ENCODE measurements at places on chromosomes 4 and X.

DNA sequence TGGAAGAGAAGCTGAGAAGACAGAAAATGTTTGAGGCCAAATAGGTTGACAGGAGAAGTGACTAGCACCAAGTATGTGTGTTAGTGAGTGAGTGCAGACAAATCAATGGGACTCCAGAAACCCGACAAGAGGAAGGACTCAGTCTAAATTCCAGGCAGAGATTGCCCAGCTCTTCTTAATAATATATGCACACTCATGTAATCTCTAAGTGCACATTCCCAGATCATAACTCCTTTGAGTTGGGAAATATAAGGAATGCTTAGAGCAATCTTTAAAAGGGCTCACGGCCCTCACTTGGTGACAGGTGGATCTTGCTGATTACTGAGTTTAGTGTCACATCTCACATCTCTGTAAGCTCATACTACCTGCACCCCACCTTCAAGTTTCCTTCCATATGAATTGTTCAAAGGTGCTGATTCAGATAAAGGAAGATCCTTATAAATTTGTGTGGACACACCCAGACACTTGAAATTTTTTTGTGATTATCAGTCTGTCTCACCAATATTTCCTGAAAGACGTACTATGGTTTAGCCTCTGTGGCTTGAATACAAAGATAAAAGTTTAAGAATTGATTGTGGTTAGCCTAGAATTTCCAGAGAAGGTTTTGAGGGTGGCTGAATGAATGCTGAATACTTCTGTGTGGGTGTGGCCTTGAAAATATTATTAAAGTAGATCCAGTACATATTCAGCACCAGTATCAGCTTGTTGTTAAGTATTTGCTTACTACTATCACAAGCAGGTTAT lies 205.1 kb upstream of the UGT8 start:
- DNase-seq, result no peak

DNA sequence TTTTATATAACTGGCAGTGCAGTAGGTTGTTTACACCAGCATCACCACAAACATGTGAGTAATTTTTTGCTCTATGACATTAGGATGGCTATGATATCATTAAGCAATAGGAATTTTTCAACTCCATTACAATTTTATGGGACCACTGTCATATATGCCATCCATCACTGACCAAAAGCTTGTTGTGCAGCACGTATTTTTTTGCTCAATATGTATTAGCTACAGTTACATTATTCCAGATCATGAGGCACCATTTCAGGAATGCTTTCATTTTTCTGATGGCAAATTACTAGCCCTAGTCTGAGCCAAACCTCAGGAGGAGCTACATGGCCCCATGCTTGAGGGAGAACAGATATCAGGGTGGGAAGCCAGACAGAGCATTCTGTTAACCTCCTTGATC lies 56.8 kb upstream of the DCLK2 start:
- DNase-seq, result no peak

GRCh38 chrX:41785685-41786084 lies 61.7 kb downstream of the GPR82 start:
- DNase-seq, result no peak

- DNase-seq, result peak; percentile 39
Observed at GRCh38 chr4:72451349-72451748, 117.7 kb downstream of the ADAMTS3 start.

- DNase-seq, result no peak
Observed at GRCh38 chrX:13050151-13050550, 5.7 kb upstream of the FAM9C start.

DNA sequence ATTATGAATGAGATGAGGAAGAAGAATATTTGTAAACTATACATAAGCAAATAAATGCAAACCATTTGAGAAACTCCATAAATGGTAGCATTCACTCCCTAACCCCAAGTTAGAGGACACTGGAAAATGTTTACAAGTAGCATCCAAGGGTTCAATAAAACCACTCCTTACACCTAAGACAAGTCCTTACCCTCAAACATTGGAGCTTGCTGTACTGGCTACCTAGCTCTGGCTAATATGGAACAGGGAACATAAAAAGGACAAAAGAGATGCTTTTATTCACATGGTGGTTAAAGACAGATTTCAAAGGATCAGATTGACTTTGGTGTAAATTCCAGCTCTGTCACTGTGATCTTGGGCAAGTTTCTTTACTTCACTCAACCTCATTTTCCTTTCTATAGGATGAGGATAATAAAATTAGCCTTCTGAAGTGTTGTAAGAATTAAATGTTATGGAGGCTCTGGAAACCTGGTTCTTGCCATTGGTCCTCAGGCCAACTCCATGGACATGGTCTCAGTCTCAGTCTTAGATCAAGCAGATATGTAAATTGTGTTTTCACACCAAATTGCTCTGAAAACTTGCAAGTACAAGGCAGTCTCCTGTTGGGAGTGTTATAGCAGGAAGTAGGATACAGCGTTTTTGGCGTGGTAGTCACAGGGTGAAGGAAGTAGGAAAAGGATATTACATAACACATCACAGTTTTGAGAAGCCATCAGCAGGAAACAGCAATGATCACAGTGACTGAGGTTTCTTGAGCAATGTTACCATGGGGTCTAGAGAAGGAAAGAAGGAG lies 3.3 kb downstream of the CXCL1 start:
- no peak for DNase-seq

GRCh38 chr4:140952717-140953116 lies 180.6 kb downstream of the RNF150 start:
- no peak for DNase-seq

GRCh38 chr4:183959319-183960045 lies 54.4 kb downstream of the STOX2 start:
- no peak for DNase-seq

DNA sequence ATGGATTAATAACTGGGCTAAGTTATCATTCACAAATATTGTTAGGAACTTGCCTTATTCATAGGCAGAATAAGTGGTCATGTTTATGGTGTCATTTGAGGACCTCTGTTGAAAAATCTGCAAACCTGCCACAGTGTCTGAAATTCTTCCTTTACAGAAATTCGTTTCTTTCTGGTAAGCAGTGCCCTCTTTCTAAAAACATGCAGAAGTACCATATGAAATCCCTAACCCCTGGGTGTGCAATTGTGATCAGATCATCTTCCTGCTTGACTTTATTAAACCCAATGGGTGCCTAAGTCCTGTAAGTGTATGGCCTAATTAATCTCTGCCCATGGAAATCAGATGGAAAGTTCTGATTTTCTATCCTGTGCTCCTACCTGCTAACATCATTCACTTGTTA lies 4.4 kb upstream of the HTATSF1 start:
- no peak for DNase-seq

DNA sequence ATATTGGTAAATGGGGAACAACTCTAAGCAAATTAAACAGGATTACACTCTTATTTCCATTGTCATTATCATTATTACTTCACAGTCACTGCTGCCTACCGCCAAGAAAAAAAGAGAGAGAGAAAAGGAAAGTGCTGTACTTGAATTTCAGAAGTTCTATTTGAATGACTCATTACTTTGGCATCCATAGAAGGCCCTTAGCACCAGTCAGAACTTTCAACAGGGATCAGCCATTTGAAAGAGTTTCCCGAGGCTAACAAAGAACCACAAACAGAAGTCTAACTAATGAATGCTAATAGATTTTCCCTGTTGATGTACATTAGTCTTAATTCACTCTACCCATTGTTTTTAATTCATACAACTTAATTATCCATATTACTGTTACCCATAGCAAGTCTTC lies 116.3 kb downstream of the SHROOM4 start:
- DNase-seq, result no peak

DNA sequence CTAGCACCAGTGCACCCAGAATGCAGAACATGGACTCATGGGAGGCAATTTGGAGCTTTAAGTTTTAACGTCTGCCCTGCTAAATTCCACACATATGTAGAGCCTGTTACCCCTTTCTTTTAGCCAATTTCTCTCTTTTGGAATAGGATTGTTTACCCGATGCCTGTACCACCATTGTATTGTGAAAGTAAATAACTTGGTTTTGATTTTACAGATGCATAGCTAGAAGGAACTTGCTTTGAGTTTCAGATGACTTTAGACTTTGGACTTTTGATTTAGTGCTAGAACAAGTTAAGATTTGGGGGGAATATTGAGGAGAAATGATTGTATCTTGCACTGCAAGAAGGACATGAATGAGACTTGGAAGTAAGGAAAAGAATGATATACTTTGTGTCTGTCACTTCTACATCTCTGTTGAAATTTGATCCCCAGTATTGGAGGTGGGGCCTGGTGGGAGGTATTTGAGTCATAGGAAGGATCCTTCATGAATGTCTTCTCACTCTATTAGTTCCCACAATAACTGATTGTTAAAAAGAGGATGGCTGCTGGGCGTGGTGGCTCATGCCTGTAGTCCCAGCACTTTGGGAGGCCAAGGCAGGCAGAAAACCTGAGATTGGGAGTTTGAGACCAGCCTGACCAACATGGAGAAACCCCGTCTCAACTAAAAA lies 794.8 kb upstream of the LCORL start:
- DNase-seq, result no peak

- no peak for DNase-seq
Observed at GRCh38 chr4:55089916-55090315, 35.5 kb downstream of the KDR start.

- DNase-seq, result no peak
Observed at GRCh38 chr4:107991945-107992630, 2.4 kb downstream of the HADH start.

GRCh38 chr4:181018472-181018871 lies 1224.7 kb upstream of the TENM3 start:
- no peak for DNase-seq

- no peak for DNase-seq
Observed at GRCh38 chrX:29478336-29479069, 736.9 kb upstream of the MAGEB2 start.

- no peak for DNase-seq
Observed at GRCh38 chr4:8010618-8011017, 71.0 kb upstream of the AFAP1 start.

GRCh38 chrX:1610166-1610565 lies 4.7 kb upstream of the ASMT start:
- DNase-seq, result no peak

DNA sequence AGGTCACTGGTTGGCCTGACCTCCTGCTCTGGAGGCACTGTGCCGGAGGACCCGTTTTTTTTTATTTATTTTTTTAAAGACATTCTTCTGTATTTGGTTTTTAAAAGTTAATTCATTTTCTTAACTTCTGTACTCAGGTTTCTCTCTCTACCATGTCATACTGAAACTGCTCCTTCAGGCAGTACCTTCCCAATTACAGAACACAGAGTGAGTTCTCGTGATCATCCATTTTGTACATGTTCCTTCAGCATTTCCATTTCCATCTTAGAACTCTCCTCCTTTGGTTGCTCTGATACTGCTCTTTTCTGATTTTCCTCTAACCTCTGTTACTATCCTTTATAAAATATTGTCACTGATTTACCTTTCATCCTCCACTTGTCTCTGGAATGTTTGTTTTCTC lies 17.9 kb downstream of the UBE2K start:
- no peak for DNase-seq

DNA sequence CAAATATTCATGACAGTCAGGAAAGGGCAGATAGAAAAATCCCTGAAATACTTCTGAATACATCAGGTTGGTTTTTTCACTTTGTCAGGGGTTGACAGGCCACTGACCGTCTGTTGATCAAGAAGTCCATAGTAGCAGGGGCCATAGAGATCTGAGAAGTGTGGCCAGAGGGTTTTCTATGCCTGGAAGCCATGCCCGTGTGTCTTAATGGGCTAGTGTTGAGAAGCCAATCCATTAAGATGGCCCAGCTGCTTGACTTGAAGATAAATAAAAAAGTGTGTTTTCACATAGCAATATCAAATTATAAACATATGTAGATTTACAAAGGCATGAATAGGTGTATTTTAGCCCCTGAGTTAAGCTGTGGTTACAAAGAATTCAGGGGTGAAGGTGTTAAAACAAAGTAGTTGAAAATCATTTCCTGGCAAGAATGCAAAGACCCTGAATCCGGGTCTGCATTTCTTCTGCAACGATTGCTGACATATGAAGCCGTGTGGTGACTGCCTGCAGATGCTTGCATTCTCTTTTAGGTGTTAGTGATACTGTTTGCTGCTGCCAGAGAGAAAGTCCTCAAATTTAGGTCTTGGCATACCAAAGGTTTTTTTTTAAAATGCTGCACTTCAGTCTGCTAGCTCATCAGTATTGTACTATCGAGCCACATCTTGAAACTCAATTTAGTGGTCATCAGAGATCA lies 9.3 kb upstream of the LIMCH1 start:
- DNase-seq, result no peak

DNA sequence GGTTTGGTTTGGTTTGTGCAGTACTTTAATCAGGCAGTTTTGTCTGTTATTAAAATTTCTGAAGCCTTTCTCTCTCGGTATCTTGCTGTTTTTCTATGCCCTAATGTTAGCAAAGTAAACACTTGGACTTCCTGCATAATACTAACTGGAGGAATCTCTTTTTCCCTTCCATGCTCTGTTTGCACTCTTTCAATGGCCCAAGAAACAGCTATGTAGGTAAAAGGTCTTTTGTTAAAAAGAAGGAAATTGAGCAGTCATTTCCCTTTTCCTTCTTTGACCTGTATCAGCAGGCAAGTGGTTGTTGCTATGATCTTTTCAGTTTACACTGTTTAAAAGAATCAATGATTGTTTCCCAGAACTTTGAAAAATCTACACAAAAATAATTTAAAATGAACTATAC lies 82.7 kb downstream of the CCSER1 start:
- DNase-seq, result no peak

GRCh38 chrX:53190363-53190960 lies 34.5 kb downstream of the KDM5C start:
- DNase-seq, result no peak

GRCh38 chr4:175271010-175271630 lies 353.0 kb downstream of the ADAM29 start:
- no peak for DNase-seq

DNA sequence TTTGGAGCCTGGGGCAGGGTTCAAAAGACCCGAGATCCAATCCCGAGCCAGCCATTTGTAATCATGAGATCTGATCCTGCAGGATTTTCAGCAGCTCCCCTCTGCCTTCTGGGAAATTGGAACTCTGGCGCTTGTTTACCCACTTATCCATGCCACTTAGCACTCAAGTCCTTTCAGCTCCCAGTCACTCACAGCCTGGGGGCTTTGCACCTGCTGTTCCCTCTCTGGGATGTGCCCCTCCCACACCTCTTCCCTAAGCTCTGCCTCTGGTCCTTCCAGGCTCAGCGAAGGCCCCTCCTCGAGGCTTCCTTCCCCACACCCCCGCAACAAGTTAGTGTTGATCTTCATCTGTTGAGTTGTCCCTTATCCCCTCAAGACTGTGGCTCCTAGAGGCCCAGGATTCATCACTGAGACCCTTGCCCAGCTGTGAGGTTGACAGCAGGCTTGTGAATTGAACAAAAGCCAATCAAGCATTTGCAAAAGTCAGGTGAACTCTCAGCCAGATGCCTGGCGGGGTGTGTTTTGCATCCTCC lies 99.1 kb upstream of the AFAP1 start:
- DNase-seq, result no peak

Data from left cardiac atrium (tissue), 4 donors.